ENCODE measurements at places on chromosomes 7 and 10. TPM values are rescaled to one million over a fixed set of nuclear protein-coding genes. Genes with fewer than 3 reads are reported as not detected.

The ANKRD7 gene
- total RNA-seq, result not detected

The UFSP1 gene
- total RNA-seq, result 9.2 TPM

The NKX1-2 gene
- total RNA-seq, result not detected

The GSAP gene
- total RNA-seq, result 12.9 TPM

The CTAGE4 gene
- total RNA-seq, result 1.2 TPM

The SOSTDC1 gene
- not detected for total RNA-seq

The PLXDC2 gene
- 1.5 TPM for total RNA-seq

The VWDE gene
- 2.9 TPM for total RNA-seq

The GBX1 gene
- not detected for total RNA-seq

The SCART1 gene
- total RNA-seq, result 2.3 TPM

The TMEM130 gene
- total RNA-seq, result not detected

The ST8SIA6 gene
- total RNA-seq, result 0.33 TPM

The DLG5 gene
- 10.2 TPM for total RNA-seq

The STX1A gene
- total RNA-seq, result 10.5 TPM

The BTBD16 gene
- not detected for total RNA-seq

The DLX5 gene
- not detected for total RNA-seq

The PILRA gene
- 14.3 TPM for total RNA-seq

The MYO3A gene
- not detected for total RNA-seq

The COL17A1 gene
- total RNA-seq, result not detected

The C10orf95 gene
- total RNA-seq, result 0.78 TPM

The FXYD4 gene
- total RNA-seq, result not detected

The TACR2 gene
- not detected for total RNA-seq

The FOXP2 gene
- total RNA-seq, result not detected

The PDIA4 gene
- 73.7 TPM for total RNA-seq

The CLRN3 gene
- total RNA-seq, result not detected

The MYOF gene
- 1.2 TPM for total RNA-seq

The SPDYE1 gene
- total RNA-seq, result 0.19 TPM

The PKD1L1 gene
- 1.3 TPM for total RNA-seq

The CC2D2B gene
- total RNA-seq, result not detected

Data from naive thymus-derived CD4-positive, alpha-beta T cell (primary cell).